ENCODE measurements at places on chromosomes 2 and 18.

DNA sequence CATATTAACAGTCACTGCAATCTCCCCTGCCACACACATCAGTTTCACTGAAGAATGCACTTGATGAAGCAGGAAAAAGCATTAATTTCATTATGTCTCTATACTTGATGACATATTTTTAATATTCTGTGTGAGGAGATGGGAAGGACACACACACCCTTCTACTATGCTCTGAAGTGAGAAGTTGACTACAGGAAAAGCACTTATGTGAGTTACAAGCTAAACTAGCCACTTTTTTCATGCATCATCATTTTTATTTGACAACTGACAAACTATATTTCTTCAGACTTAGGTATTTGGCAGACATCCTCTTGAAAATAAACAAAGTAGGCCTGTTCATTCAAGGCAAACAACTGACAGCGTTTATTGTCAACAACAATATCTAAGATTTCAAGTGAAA lies 150.4 kb upstream of the ID2 start:
- no peak for ATAC-seq

DNA sequence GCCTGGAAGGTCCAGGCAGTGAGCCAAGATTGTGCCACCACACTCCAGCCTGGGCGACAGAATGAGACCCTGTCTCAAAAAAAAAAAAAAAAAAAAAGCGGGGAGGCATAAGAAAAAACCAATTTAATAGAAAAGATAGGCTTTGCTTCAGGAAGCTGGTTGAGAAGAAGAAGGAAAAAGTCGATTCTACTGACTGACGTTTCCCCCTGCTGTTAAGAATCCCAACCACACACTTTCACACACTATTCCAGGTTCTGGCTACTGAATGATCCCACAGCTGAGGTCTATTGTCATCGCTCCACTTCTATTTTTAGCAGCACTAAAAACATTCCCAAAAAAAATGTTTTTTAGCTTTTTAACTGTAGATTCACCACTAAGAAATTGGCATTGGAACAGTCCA lies 6.7 kb upstream of the CHCHD5 start:
- ATAC-seq, result peak; percentile 46

GRCh38 chr18:76161983-76162382 lies 333.1 kb downstream of the ZNF516 start:
- ATAC-seq, result no peak

GRCh38 chr18:62850619-62851306 lies 135.4 kb downstream of the PHLPP1 start:
- no peak for ATAC-seq

DNA sequence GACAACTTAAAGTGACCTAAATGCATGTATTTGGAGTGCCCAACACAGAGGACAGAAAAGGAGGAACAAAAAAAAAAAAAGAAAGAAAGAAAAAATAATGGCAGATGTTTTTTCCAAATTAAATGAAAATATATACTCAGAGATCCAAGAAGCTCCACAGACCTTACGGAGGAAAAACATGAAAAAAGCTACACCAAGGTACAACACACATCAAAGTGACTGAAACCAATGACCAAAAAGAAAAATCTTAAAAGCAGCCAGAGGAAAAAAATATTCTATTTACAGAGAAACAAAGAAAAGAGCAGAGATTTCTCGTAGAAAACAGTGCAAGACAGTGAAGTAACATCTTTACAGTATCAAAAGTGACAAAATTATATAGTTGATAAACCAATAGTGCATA lies 5.1 kb downstream of the FANCL start:
- no peak for ATAC-seq

DNA sequence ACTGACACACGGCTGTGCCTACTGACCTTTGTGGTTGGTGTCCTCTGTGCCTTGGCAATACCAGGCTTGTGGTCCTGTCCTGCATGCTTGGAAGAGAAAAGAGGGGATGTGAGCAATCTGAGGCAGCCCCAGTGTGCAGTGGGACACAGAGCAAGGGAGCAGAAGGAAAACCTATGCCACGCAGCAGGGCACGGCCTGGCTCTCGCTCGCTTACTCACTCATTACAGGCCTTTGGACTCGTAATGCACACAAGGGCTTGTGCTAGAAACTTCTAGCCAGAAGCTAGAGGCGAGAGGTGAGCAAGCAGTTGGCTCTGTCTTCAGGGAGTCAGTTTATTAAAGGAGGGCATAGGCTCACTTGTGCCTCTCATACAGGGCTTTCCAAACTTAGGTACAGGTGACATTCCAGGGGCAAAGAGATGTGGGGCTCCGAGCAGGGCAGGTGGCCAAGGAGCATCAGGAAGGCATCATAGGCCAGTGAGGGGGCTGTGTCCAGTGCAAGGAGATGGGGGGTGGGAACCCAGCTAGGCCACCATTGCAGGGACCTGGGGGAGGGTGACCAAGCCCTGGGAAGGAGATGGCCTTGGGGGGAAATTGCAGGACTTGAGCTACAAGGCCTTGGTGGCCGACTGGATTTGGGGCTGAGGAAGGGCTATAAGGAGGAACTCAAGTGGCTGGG lies 100.8 kb downstream of the DYSF start:
- no peak for ATAC-seq

GRCh38 chr18:11565716-11566115 lies 43.7 kb upstream of the SLC35G4 start:
- ATAC-seq, result no peak

All from SK-N-SH treated with all-trans-retinoic acid at 6 μM for 48 hours (cell line).